IMR-90 (cell line): ENCODE measurements at places on chromosomes 1 and 21. TPM values are rescaled to one million over a fixed set of nuclear protein-coding genes. Genes with fewer than 3 reads are reported as not detected.

DNA sequence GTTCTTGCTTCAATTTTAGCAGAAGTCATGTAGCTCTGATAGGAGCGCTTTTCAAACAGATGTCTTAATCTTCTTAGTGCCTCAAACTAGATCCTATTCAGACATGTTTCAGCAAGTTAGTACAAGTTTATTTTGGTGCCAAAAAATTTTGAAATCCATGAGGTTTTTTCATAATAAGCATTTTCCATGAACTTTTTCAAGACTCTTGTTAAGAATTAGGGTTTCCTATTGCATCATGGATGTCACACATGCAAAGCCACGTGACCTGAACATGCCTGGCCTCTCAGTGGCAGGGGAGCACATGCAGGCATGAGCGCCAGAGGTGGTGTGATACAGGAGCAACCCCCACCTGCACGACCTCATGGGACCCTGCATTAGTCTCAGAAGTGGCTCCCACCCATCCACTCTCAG, 67.6 kb downstream of the POFUT2 start:
- DNase-seq, result peak; percentile 6
- H3K4me3 ChIP-seq, result no peak overlapping the region
- H3K36me3 ChIP-seq, result peaks cover 48% of the 10 kb centered on the region
- peaks cover 8% of the 10 kb centered on the region for H3K4me1 ChIP-seq
- H3K27ac ChIP-seq, result peak overlapping the region; percentile 48; the same call in 1 of the 2 replicates

GRCh38 chr1:230308039-230308438, 118.1 kb downstream of the PGBD5 start:
- H3K4me1 ChIP-seq, result no peaks in the 10 kb centered on the region
- H3K27ac ChIP-seq, result no peak overlapping the region
- DNase-seq, result peak; percentile 64
- no peak overlapping the region for H3K4me3 ChIP-seq
- no peaks in the 10 kb centered on the region; the same call in none of the 2 replicates for H3K27me3 ChIP-seq

GRCh38 chr1:101371259-101371658, 134.4 kb downstream of the S1PR1 start:
- no peaks in the 10 kb centered on the region for H3K36me3 ChIP-seq
- no peak overlapping the region for H3K27ac ChIP-seq
- no peak overlapping the region for H3K4me3 ChIP-seq
- peaks cover 3% of the 10 kb centered on the region for H3K27me3 ChIP-seq

GRCh38 chr21:31554511-31555022, 104.9 kb upstream of the SOD1 start:
- H3K4me1 ChIP-seq, result no peaks in the 10 kb centered on the region
- no peak overlapping the region for H3K27ac ChIP-seq
- no peaks in the 10 kb centered on the region for H3K36me3 ChIP-seq
- peaks cover 31% of the 10 kb centered on the region for H3K27me3 ChIP-seq

DNA sequence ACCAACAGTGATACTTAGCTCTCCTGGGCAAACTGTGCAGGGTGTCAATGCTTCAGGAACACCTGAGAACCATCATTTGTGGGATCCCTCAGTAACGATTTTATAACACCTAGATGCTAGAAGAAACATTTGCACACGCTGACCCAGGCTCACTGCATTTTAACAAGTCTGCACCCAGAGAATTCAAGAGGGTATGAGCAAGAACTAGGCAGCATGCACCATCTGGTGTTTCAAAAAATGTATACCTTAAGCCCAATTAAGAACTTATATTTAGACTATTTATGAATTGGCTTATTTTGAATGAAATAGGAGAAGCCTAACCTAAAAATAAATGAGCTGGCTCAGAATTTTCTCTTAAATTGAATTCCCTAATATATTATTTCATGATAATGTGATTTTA, 400.5 kb downstream of the GPATCH2 start:
- DNase-seq, result no peak
- H3K4me3 ChIP-seq, result no peak overlapping the region
- no peaks in the 10 kb centered on the region for H3K27me3 ChIP-seq
- no peaks in the 10 kb centered on the region for H3K36me3 ChIP-seq
- H3K4me1 ChIP-seq, result no peaks in the 10 kb centered on the region

- no peak overlapping the region for H3K27ac ChIP-seq
- peaks cover 23% of the 10 kb centered on the region for H3K27me3 ChIP-seq
- H3K4me1 ChIP-seq, result peaks cover 11% of the 10 kb centered on the region; the same call in 1 of the 2 replicates
- H3K36me3 ChIP-seq, result no peaks in the 10 kb centered on the region
- DNase-seq, result no peak
Measured at GRCh38 chr1:20359451-20360330, 69.0 kb downstream of the VWA5B1 start.

DNA sequence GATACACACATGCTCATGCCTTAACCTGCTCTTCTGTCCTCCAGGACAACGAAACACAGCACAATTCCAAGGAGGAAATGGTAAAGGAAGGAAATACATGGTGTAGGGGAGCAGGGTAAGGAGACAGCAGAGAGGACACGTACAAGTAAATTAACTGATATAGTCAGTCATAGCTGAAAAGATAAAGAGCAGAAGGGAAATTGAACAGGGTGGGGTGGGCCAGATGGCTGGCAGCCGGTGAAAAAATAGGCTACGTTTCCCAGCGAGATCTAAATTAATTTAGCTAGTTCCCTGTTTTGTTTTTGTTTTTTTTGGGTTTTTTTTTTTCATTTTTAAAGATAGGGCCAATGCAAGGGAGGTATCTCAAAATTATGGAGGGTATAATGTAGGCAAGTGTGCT, 109.2 kb downstream of the FAM78B start:
- H3K27ac ChIP-seq, result no peak overlapping the region
- no peak for DNase-seq
- H3K36me3 ChIP-seq, result no peaks in the 10 kb centered on the region
- H3K27me3 ChIP-seq, result no peaks in the 10 kb centered on the region
- no peak overlapping the region for H3K4me3 ChIP-seq

- H3K27me3 ChIP-seq, result no peaks in the 10 kb centered on the region
- no peak overlapping the region for H3K4me3 ChIP-seq
- H3K27ac ChIP-seq, result no peak overlapping the region
- peak; percentile 97 for DNase-seq
- peaks cover 4% of the 10 kb centered on the region; the same call in 1 of the 2 replicates for H3K4me1 ChIP-seq
- no peaks in the 10 kb centered on the region for H3K36me3 ChIP-seq
Measured at GRCh38 chr21:29647353-29647781, 292.4 kb downstream of the GRIK1 start.

DNA sequence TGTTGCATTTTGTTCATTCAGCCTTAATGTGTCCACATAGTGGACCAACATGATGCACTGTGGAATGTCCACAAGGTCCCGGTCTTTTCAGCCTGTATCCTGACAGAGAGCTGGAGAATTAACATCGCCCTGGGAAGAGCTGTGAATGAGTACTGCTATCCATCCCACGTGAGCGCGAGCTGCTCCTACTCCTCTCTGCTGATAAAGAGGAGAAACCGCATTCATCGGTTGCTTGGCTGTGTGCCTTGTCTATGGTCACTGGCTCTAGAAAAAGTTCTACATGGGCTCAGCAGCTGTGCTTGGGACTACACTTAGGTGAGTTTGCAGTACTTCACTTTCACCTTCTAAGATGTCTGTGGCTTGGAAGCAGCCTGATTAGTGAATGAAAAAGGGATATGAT, 31.1 kb upstream of the IGSF5 start:
- no peaks in the 10 kb centered on the region for H3K27me3 ChIP-seq
- no peak overlapping the region for H3K27ac ChIP-seq
- H3K4me3 ChIP-seq, result no peak overlapping the region
- no peaks in the 10 kb centered on the region for H3K4me1 ChIP-seq
- no peak for DNase-seq

DNA sequence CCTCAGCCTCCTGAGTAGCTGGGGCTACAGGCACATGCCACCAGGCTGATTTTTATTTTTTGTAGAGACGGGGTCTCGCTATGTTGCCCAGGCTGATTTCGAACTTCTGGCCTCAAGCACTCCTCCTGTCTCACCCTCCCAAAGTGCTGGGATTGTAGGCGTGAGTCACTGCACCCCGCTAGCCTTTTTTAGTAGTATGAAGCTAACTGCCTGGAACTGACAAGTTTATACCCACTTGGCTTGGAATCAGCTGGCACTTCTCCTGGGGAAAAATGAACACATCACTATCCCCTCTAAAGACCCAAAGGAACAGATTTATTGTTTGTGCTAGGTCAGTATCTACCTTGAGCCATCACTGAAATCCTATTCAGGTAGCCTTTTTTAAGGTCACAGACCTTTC, 19.0 kb downstream of the TMEM63A start:
- no peak overlapping the region for H3K4me3 ChIP-seq
- H3K36me3 ChIP-seq, result peaks cover 53% of the 10 kb centered on the region
- peaks cover 13% of the 10 kb centered on the region for H3K4me1 ChIP-seq
- no peak overlapping the region for H3K27ac ChIP-seq
- H3K27me3 ChIP-seq, result no peaks in the 10 kb centered on the region

DNA sequence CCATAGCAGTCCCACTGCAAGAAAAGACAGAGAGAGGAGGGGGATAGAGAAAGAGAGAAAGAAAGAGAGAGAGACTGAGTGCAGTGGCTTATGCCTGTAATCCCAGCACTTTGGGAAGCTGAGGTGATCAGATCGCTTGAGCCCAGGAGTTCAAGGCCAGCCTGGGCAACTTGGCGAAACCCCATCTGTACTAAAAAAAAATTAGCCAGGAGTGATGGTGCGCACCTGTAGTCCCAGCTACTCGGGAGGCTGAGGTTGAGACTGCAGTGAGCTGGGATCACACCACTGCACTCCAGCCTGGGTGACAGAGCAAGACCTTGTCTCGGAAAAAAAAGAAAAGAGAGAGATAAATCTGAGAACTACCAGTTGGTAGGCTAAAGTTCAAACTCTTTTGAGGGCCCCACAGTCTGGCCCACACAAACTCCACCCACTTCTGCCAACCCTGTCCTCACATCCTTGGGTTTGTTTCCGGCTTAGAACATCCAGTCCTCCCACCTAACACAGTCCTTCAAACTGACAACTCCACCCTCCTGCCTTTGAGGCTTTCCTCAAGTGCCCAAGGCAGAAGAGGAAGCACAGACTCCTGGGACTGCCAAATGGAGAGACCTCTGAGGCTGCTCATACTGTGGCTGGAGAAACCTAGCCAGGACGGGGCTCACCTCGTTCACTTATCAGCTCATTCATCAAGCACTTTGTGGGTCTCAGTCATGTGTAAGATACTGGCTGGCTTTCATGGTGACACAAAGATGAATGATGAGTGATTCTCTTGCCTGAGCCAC, 20.1 kb downstream of the TFAP2E start:
- H3K36me3 ChIP-seq, result peaks cover 6% of the 10 kb centered on the region
- H3K27me3 ChIP-seq, result no peaks in the 10 kb centered on the region
- no peak for DNase-seq
- no peaks in the 10 kb centered on the region for H3K4me1 ChIP-seq
- no peak overlapping the region for H3K4me3 ChIP-seq

- H3K36me3 ChIP-seq, result peaks cover 9% of the 10 kb centered on the region
- peak overlapping the region; percentile 96 for H3K27ac ChIP-seq
- H3K27me3 ChIP-seq, result no peaks in the 10 kb centered on the region
- H3K4me3 ChIP-seq, result peak overlapping the region; percentile 85
Measured at GRCh38 chr1:183635099-183635605, 431 bp downstream of the ARPC5 start.

DNA sequence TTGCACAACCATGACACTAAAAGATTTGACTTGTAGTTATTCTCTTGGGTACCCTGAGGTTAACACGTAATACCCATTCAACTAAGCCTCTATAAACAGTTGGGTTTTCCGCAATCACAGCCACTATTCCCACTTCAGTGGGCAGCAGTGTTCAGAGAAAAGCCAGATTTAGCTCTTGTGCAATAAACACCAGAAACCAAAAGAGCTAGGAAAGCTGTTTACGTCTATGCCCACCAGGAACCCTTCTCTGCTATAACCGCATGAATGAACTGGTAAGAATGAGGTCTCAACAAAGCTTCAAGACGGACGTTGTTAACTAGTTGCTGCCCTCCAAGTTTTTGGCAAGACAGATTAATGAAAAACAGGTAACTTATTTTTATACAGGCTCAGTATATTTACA, 101.3 kb downstream of the SLC45A1 start:
- no peaks in the 10 kb centered on the region for H3K27me3 ChIP-seq
- H3K4me1 ChIP-seq, result peaks cover 18% of the 10 kb centered on the region
- peaks cover 23% of the 10 kb centered on the region for H3K36me3 ChIP-seq
- peak; percentile 53 for DNase-seq
- H3K4me3 ChIP-seq, result no peak overlapping the region

GRCh38 chr1:43512681-43513080, 18.0 kb upstream of the PTPRF start:
- no peak for DNase-seq
- H3K36me3 ChIP-seq, result no peaks in the 10 kb centered on the region
- no peak overlapping the region for H3K4me3 ChIP-seq
- no peaks in the 10 kb centered on the region; the same call in 1 of the 2 replicates for H3K27me3 ChIP-seq
- H3K4me1 ChIP-seq, result no peaks in the 10 kb centered on the region
- H3K27ac ChIP-seq, result no peak overlapping the region

- no peak overlapping the region for H3K27ac ChIP-seq
- peaks cover 13% of the 10 kb centered on the region; the same call in 1 of the 2 replicates for H3K4me1 ChIP-seq
- H3K36me3 ChIP-seq, result no peaks in the 10 kb centered on the region
- no peak overlapping the region for H3K4me3 ChIP-seq
- no peaks in the 10 kb centered on the region for H3K27me3 ChIP-seq
Measured at GRCh38 chr1:66494482-66494881, 39.5 kb upstream of the SGIP1 start.

DNA sequence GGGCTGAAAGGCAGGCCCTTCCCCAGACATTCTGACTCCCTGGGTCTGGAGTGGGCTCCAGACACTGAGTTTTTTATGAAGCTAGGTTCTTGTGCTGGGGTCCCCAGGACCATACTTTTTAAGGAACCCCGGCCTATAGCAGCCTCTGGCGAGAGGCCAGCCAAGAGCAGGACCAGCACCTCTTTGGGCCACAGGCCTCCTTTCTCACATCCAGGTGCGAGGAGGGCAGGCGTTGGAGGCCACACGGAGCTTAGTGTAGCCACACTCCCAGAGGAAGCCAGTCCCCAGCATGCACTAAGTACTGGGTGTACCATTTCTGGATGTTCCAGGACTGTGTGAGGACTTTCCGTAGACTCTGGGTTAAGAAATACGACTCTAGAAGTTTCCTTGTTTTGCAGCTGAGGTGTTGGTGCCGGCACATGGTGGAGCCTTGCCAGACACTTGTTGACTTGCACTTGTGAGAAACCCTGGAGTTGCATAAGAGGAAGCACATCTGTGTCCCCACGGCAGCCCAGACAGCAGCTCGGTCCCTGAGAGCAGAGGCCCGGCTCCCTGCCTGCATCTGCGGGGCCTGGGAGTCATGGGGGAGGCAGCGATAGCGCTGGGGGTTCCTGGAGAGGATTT, 122.2 kb upstream of the VAMP3 start:
- peak; percentile 23 for DNase-seq
- peaks cover 27% of the 10 kb centered on the region; the same call in 1 of the 2 replicates for H3K27me3 ChIP-seq
- no peak overlapping the region for H3K27ac ChIP-seq
- peaks cover 3% of the 10 kb centered on the region; the same call in 1 of the 2 replicates for H3K4me1 ChIP-seq
- H3K36me3 ChIP-seq, result no peaks in the 10 kb centered on the region

GRCh38 chr1:75129983-75130789, 4.0 kb upstream of the LHX8 start:
- H3K4me3 ChIP-seq, result no peak overlapping the region
- no peak for DNase-seq
- H3K4me1 ChIP-seq, result no peaks in the 10 kb centered on the region
- H3K36me3 ChIP-seq, result no peaks in the 10 kb centered on the region
- no peak overlapping the region for H3K27ac ChIP-seq

GRCh38 chr1:28518745-28519341, 13.0 kb downstream of the RCC1 start:
- H3K27me3 ChIP-seq, result no peaks in the 10 kb centered on the region
- peak overlapping the region; percentile 55; the same call in 1 of the 2 replicates for H3K27ac ChIP-seq
- H3K36me3 ChIP-seq, result peaks cover 3% of the 10 kb centered on the region; the same call in 1 of the 2 replicates
- no peak for DNase-seq
- H3K4me3 ChIP-seq, result peak overlapping the region; percentile 78
- peaks cover 9% of the 10 kb centered on the region for H3K4me1 ChIP-seq

CDC7 gene
- total RNA-seq, result 4.7 and 6.9 TPM in 2 replicates

TRIM45 gene
- 1.7 and 2.0 TPM in 2 replicates for total RNA-seq

RASAL2 gene
- total RNA-seq, result 19.2 and 20.6 TPM in 2 replicates

PGBD5 gene
- total RNA-seq, result 0.18 and 0.28 TPM in 2 replicates

CCDC30 gene
- total RNA-seq, result under 0.01 and 0.18 TPM in 2 replicates

ZYG11A gene
- total RNA-seq, result 1.9 and 2.0 TPM in 2 replicates

CAMSAP2 gene
- total RNA-seq, result 29.4 and 43.0 TPM in 2 replicates

TMEM200B gene
- total RNA-seq, result 4.2 and 4.8 TPM in 2 replicates

TMEM201 gene
- total RNA-seq, result 1.3 and 1.9 TPM in 2 replicates

RHBDL2 gene
- 0.28 and 0.36 TPM in 2 replicates for total RNA-seq
